Naive thymus-derived CD4-positive, alpha-beta T cell (primary cell): ENCODE measurements at places on chromosomes 6 and 20.

DNA sequence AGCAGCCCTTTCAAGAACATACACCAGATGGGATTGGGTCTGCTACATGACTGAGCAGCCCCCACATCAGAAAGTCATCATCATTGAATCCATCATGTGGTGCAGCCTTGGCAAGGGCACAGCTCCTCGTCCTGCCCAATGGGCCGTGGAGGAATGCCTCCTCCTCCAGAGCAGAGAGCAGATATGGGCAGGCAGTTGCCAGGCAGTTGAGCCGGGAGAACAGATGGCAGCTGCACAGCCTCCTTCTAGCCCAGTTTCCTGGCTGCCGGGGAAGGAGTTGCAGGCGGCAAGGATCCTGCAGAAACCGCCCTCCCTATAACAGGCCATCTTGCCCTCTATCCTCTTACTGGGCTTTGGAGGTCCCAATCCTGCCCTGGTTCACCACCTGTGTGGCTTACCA, 11.9 kb upstream of the ZFAND3 start:
- DNase-seq: no peak

DNA sequence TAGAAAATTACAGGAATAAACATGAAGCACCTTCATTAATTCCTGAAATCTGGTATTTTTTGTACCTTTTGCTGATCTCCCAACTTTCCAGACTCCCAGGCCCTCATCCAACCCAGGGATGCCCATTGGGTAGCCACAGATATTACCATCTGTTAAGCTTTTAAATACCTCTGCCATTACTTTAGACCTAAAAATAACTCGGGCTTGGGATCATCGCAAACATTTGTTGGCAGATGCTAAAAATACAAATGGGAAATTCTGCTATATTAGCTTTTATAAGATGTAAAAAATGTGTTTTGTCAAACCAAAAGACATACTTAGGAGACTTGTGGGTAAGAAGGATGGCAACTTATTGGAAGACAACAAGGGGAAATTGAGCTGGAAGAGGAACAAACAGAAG, 376.1 kb downstream of the CENPW start:
- no peak for DNase-seq

DNA sequence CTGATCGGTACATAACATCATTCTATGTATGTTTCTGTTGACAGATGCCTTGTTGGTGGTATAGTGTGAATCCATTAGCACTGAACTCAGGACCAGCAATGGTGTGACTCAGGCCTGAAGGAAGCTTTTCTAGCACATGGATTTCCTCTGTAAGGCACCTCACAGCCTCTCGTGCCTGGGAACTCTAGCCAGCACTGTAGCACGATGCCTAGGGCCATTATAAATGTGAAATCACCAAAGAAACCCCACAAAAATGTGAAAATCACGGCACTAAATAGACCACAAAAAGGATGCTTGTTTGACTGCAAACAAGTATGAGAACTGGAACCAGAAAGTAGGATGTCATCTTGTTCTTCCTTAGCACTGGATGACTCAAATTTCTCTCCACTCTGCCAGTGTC, 63.7 kb upstream of the NKX2-2 start:
- no peak for DNase-seq

- no peak for DNase-seq
Measured at GRCh38 chr6:95127261-95127660, 450.1 kb upstream of the MANEA start.

GRCh38 chr6:3848380-3848779, 793 bp upstream of the FAM50B start:
- no peak for DNase-seq

DNA sequence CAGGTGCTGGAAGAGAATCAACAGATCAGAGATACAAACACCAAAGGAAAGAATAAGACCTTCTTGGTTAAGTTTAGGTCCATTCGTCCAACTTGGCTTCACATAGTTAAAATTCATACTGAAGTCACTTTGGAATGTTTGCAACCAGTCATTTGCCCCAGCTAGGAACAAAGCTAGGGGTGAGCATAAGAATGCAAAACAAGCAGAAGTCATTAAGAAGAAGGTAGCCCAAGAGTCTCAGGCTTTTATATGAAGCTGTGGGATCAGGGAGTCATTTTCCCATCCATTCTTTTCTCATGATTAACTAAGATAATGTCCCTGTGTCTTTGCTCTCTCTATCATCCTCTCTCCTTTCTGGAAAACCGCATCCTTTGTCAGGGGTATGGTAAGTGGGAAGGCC, 51.5 kb upstream of the TMEM170B start:
- DNase-seq: no peak

GRCh38 chr6:156617376-156617775, 159.8 kb upstream of the ARID1B start:
- no peak for DNase-seq

GRCh38 chr20:45347936-45348778, at the start of gene SDC4:
SDC4 (minus strand) TSS chr20:45348424; CDS start chr20:45348384, 40 bp downstream.
- no peak for DNase-seq

DNA sequence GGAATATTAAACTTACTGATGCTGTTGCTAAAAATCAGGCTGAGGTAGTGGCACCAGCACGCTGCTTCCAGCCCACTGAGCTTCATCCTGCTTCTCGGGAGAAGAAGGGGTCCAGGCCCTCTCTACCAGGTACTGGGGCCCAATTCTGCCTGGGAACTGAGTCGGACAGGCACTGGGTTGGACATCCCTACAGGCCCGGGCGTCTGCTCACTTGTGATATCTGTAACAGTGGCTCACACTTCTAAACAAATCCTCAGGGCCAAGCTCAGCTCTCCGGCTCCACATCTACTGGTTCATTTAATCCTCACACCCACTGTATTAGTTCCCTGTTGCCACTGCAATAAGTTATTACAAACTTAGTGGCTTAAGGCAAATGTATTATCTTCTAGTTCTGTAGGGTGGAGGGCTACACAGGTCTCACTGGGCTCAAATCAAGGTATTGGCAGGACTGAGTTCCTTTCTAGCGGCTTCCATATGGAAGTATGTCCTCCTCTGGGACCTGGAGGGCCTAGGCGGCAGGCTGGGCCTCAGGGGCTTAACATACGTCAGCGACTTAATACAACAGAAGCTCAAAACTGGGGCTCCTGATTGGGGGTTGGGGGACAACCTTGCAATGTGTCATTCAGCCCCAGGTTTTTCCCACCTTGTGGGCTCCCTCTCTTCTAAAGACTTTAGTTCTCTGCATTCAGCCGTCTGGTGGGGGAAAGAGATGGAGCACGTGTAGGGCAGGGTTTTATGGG, 1.6 kb upstream of the KCNK15 start:
- no peak for DNase-seq

- no peak for DNase-seq
Measured at GRCh38 chr6:99344289-99344688, 5.2 kb downstream of the FAXC start.

GRCh38 chr20:46293084-46293483, 15.2 kb downstream of the CDH22 start:
- no peak for DNase-seq

DNA sequence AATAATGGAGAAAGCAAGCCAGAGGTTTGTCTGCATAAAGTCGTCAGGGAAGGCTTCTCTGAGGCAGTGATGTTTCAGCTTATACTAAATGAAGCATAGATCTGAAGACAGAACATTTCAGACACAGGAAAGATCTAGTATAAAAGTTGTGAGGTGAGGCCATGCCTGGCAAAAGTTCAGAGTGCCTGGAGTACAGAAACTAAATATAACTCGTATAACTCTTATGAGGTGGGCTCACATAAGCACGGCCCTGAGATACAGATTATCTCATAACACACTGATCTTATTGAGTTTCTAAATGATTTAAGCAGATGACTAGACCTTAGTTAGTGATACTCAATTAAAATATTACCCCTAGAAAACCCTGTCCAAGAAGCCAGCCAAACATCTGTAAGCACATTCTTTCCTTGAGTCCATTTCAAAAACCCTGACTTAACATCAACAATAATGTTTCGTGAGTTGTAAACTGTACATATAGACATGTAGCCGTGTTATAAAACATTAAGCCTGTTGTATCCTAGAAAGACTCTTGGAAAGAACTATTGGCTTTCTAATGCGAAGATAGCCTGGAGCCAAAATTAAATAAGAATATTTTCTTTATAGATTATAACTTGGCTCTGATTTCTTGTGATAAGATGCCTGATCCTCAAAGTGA, 667.6 kb downstream of the TENT5A start:
- DNase-seq: no peak

DNA sequence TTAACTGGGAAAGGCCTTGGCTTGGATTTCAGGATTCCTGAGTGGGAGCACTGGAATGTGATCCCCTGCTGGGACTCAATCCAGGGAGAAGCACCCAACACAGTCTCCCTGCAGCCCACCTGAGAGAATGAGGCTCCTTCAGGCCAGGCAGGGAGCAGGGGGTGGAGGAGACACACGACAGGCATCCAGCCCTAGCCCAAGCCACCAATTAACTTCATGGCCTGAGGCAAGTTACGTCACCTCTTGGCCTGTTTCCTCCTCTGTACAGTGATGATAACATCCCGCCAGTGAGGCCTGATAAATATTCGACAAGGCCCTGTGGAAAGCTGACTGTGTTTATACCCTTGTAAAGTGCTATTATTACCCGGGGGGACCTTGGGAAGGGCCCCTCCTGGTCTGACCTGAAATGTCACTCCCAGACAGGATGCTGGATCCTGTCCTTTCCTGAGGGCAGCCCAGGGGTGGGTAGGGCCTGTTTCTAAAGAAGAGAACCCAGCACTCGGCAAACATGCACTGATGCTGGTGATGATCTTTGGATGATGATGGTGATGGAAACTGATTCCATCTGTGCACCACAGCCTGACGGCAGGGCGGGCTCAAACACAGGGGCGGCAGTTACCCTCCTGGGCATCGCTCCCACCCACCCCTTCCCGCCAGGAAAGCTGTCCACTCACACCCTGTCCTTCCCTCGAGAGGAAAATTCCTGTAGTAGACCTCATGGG, 12.4 kb downstream of the FRS3 start:
- DNase-seq: no peak

DNA sequence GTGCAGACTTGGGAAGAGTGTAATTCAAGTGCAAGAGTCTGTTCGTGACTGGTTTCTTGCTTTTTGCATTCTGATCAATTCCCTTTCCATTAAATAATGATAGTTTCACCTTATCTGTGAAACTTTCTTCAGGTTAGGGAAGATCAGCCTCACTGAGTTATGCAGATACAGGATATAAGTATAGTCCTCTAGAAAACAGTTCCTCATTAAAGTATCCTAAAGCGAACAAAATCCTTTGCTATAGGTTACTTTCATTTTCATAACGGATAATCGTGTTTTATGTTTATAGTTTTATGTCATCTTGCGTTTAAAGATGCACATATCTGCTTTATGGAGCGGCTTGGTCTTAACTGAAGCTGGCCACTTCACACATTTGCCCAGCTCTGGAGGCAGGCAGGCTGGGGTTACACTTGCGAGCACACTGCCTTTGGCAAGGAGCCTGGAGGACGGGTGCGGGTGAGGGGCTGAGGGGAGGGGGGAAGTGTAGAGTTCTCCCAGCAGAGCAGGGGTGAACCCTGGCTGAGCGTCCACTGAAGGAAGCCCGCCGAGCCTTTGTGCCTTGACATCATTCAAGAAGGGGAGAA, 123.5 kb upstream of the IFNGR1 start:
- no peak for DNase-seq

GRCh38 chr6:111572216-111572706, 33.4 kb downstream of the TRAF3IP2 start:
- no peak for DNase-seq

DNA sequence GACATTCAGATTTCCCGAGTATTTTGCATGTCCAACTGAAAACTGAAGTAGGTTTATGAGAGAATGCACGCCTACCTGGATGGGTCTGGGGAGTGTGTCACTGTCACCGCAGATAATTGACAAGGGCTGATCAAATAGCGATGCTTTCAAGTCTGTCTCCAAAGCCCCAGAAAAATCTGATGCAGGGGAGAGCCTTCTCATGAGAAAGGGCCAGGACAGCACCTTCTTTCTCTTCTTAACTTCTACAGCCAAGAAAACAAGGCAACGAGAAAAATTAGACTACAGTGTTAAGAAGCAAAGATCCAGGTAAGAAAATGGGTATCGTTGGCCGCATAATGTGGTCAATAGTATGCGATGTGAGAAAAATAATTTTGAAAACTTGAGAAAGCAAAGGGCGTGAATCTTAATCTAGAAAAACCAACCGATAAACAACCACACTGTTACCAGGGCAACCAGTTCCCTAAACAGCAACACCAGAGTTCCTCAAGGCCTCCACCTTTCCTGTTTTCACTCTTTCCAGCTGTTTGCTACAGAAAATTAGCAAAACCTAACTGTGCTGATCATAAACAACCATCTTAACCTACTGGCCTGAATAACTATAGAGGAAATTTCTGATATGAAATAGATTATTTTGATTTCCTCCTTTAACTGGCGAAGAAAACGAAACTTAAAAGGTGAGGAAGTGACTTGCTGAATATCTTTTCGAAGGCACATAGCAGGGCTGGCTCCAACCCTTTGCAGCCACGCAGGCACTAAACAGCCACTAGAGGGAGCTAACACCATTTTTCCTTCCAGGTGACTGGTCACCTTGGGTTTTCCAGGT, 2.6 kb downstream of the TAGAP start:
- DNase-seq: peak; percentile 79

DNA sequence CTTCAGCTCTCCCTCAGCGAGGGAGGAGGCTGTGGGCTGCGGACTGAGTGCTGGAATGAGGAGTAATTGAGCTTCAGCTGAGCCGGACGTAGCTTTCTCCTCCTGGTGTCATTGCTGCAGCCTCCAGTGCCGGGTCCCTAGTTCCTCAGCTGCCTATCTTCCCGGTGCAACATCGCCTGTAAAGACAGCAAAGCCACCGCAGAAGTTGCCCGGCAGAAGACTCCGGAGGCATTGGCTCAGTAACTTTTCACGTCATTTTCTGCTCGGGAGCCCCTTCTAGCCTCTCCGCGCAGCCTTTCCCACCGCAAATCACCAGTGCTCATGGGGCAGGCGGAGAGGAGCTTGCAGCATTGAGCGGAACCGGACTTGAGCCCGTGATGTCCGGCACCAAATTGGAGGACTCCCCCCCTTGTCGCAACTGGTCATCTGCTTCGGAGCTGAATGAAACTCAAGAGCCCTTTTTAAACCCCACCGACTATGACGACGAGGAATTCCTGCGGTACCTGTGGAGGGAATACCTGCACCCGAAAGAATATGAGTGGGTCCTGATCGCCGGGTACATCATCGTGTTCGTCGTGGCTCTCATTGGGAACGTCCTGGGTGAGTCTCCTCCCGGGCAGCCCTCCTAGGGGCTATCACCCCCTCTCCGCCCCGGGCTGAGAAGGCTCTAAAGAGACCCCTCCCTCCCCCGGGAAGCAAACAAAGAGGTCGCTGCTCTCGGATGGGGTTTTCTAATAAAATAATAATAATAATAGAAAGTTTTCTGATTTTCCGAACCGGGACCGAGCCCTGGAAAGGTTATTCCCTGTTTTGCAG, at the start of gene HCRTR2:
Gene HCRTR2 (plus strand): TSS at position 305 of the 816 bp plus-strand sequence. CDS start 73 bp downstream, at position 378.
- DNase-seq: no peak

GRCh38 chr20:50398821-50399554, 111.2 kb upstream of the PTPN1 start:
- no peak for DNase-seq
